HFF-Myc (cell line): ENCODE measurements at places on chromosomes 3 and 15.

DNA sequence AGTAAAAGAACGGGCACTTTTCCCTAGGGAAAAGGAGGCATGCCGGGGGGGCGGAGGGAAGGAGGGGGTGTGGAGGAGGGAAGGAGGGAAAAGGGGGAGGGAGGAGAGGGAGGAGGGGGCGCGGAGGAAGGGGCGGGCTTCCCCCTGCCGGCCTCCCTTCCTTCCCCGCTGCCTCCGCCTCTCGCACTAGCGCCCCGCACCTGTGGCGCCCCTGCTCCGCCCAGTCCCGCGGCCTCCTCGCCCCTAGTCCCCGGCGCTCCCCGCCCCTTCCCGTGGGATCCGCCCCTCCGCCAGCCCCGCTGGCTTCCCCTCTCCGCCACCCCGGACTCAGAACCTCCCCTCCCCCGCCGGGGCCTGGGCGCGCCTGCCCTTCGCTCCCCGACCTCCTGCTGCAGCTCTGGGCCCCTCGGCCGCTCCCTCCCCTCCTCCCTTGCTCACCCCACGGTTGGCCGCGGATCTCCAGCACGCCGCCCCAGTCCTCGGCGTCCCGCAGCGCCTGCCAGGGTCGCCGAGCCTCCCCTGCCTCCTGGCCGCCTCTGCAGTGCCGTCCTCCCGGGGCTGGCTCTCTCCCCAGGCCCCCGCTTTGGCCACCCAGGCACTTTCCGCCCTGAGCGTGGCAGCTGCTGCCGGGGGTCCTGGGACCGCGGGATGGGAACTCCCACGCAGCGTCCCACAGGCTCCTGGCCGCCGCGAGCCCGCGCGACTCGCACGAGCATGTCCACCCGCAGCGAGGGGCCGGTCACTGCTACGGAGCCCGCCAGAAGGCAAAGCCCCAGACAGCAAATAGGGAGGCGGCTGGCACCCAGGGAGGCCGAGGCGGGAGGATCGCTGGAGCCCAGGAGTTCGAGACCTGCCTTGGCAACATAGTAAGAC is 147.4 kb downstream of the TJP1 start:
- DNase-seq = no peak

DNA sequence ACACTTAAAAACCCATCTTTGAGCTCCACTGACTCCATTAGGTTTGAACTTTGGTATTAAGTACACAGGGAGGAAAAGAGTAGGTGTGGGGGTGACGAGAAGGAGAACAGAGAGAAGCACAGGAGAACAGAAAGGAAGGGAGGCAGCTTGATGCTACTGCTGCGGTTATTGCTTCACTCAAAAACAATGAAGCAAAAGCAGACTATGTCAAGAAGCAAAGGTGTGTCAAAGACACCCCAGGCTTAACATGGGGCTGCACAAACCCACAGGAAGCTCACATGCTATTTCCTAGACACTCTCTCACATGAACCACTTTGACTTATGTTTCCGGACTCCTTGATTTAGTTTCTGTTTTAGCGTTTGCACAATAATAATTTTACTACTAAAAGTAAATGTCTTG is 961.0 kb upstream of the CFAP20DC start:
- DNase-seq = no peak

- DNase-seq = peak; percentile 74
Observed at GRCh38 chr15:98823012-98823458, 174.7 kb downstream of the IGF1R start.

- DNase-seq = no peak
Observed at GRCh38 chr3:147000274-147000673, 395.1 kb upstream of the PLSCR5 start.

- no peak for DNase-seq
Observed at GRCh38 chr15:25641762-25642161, 202.9 kb upstream of the UBE3A start.

GRCh38 chr3:195555110-195555509 is 12.0 kb upstream of the PPP1R2 start:
- no peak for DNase-seq

- no peak for DNase-seq
Observed at GRCh38 chr15:97867870-97868269, 92.6 kb upstream of the ARRDC4 start.

DNA sequence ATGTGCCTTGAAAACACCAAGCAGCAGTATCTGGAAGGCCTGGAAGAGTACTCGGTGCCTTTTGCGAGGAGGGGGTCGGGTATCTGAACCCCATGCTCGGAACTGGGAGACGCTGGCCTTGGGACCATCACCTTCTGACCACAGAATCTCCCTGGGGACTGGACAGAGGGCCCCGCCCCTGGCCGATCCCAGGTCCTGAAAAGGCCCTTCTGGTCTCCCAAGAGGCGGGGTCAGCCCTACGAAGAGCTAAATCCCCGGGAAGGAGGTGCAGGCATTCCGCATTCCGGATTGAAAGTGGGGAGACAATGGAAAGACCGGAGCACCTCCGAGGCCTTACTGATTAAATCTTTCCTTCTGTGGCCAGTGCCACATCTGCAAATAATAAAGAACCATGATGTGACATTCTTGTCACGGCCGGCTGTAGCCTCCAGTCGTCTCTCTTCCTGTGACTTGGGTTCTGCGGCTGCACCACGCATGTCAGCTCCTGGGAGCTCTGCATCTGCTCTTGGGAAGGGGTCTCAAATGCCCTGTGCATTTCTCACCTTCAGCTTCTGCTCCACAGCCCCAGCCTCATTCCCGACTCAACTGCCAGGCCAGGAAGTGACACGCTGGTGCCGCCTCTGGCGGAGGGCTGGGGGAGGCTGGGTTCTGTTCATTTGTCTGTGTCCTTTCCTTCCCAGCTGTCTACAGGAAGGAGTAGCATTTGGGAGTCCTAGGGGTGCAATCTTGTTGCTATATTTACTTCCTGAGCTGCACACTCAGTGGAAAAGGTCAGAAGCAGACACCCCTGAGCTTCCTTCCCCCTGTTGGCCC is 173.5 kb downstream of the KLF13 start:
- no peak for DNase-seq

DNA sequence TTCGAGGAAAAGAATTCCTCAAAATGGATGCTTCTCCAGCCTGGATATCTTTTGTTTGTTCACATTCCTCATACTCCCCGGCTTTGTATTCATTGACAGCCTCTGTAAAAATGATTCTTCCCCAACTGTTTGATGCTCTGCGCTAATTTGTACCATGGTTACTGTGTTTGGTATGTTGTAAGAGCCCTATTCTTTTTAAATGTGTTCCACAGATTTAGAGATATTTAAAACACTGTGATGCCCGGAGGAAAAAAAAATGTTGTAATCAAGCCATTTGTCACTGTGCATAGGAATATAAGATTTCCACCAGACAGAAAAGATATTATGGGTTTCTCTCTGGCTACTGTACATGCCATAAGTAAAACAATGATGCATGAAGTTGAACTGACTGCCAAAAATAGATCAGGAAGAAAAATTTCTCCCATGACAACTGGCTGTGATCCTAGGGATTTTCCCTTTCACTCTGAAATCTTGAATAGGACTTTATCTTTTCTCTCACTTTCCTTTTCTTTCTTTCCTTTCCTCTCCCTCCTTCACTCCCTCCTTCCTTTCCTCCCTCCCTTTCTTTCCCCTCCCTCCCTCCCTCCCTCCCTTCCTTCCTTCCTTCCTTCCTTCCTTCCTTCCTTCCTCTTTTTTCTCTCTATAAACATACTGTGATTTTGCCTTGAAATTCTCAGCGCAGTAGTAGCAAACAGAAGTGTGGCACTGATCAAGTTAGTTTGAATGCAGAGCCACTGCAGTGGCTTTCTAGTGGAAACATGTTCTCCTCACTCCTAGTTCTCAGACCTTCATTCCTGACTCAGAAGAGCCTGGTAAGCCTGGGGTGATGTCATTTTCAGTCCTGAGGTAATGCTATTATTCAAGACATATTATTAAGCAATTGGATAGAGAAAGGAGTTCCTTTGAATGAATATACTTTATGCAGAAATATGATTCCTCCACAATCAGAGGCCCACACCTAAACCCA is 254.9 kb upstream of the TBL1XR1 start:
- DNase-seq = no peak

DNA sequence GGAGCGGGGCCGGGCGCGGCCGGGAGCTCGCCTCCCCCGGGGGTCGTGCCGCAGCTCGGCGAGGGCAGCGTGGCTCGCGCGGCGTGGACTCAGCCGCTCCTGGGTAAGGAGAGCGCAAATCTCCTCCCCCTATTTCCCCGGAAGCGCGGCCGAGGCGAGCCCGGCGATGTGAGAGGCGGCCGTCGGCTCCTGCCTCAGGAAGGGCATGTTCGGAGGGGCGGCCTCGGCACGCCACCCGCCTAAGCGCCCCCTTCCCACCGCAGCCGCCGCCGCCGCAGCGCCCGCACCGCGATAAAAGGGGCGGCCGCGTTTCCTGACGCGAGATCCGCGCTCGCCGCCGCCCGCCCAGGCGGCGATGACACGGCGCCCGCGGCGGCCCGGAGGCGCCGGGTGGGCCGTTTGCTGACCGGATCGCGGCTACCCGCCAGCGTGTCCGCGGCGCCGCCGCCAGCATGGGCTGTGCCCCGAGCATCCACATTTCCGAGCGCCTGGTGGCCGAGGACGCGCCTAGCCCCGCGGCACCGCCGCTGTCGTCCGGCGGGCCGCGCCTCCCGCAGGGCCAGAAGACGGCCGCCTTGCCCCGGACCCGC is at the start of gene PDE8A:
TSS of gene PDE8A (plus strand) at position 146 of the 590 bp plus-strand sequence. CDS start at position 453, 307 bp downstream.
- no peak for DNase-seq

GRCh38 chr3:88147261-88147660 is 2.5 kb upstream of the C3orf38 start:
- DNase-seq = no peak

- no peak for DNase-seq
Observed at GRCh38 chr3:141686466-141687291, 51.4 kb upstream of the RNF7 start.

DNA sequence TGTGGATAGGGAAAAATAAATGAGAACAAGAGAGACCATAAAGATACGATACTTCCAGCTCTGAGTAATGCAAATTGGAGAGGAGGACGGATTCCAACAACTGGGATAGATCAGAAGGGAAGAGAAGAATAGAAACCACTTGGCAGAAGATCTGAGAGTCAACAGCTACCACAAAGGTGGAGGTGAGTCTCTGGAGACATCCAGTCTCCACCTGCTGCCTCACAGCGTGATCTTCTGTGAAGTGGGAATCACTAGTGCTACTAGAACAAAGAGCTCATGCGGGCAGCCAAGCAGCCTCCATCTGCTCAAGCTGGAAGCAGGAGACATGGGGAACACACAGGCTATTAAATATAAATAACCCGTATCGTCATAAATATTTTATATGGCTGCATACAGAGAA is 558.5 kb upstream of the CFAP20DC start:
- no peak for DNase-seq

DNA sequence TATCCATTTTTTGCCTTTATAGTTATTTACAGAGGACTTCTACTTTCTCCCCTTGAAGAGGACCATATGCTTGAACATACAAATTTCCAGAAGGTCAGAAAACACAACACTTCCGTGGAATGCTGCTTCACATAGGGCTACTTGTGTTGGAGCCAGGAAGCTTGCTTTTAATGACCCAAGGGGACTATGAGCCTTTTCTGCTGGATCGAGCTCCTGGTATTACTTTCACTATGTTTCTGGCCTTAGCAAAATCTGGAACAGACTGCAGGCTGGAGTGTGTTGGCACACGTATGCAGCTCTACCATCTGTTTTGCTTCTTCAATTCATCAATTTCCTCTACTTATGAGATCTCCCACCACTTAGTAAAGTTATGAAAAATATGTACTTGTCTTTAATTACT is 69.3 kb upstream of the CBLB start:
- DNase-seq = peak; percentile 7

DNA sequence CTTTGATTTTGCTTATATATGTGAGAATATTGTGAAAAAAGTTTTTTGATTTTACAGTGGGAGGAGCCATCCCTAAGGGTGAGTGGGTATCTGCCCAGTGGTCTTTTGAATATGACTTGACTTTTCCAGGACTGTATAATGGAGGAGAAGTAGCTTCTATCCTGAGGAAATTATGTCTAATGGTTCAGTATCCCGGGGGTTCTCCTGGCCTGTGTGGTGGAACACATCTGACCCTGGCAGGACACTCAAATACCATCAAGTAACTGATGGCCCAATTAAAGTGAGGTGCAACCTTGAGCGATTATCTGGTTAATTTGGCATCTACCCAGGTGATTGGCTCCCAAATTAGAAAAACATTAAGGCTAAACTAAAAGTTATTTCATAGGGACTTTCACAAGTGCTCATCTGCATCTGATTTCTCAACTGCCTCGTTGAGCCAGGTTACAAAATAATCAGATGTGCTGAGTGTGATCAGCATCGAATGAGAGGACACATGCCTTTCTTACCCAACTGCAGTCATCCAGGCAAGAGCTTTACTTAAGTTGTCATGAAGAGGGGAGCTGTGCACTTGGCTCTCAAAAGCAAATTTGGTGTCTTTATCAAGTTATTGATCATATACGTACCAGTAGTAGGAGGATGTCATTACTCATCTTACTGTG is 201.4 kb downstream of the IL5RA start:
- no peak for DNase-seq

GRCh38 chr15:69597061-69597592 is 144.5 kb downstream of the RPLP1 start:
- DNase-seq = no peak

GRCh38 chr3:61092870-61093269 is 158.4 kb downstream of the FHIT start:
- no peak for DNase-seq

- no peak for DNase-seq
Observed at GRCh38 chr3:134060561-134061385, 31.0 kb upstream of the SLCO2A1 start.

DNA sequence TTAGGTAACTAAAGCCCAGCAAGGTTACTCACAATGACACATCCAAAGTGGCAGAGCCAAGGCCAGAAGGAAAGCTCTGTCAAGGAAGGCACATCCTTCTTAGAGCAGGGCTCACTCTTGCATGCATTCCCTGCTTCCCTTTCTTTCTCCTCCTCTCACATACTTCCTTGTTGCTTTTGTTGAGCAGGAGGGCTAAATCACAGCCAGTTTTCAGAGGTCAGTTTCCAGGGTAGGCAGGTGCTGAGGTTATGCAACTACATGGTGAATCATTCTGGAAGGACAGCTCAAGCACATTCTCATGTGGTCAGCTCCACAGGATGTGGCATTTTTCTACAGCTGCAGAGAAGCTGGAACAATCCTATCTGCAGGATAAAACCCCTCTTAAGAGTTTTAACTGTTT is 275.6 kb downstream of the ZNF621 start:
- peak; percentile 56 for DNase-seq

DNA sequence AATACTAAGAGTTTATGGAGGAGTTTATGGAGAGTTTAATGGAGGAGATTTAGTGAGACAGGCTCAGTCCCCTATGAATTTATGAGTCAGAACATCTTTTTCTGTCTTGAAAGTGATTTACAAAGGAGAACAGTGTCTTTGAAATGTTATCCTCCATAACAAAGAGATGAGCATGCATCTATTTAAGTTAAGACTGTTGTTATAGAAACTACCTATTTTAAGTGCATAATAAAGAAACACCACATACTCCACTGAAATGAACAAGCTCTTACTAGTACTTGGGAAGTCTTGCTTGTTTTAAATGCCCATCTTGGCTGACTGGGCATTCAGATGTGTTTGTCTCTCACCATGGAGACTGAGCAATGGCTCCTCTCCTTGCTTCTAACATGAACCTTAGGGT is 118.7 kb upstream of the ACP3 start:
- no peak for DNase-seq

- no peak for DNase-seq
Observed at GRCh38 chr3:173513123-173513522, 115.6 kb downstream of the NLGN1 start.
